ENCODE measurements at places on chromosomes 5 and 9.

DNA sequence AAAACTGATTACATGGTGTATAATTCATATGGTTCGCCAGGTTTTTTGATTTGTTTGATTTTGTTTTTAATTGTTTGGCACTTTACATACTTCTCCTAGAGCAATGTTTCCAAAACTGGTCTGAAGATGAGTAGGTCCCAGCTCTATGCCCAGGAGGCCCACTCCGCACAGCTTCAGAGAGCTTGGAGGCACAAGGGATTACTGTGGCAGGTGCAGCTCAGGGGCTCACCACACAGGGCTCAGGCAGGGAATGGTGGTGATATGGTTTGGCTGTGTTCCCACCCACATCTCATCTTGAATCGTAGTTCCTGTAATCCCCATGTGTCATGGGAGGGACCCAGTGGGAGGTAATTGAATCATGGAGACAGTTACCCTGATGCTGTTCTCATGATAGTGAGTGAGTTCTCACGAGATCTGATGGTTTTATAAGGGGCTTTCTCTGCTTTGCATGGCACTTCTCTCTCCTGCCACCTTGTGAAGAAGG is 296.6 kb downstream of the MED10 start:
- no peak for DNase-seq

GRCh38 chr9:32294106-32294505 is 90.3 kb upstream of the ACO1 start:
- no peak for DNase-seq

GRCh38 chr5:31809050-31809870 is 170.3 kb downstream of the PDZD2 start:
- DNase-seq: peak; percentile 72

GRCh38 chr5:64181440-64181839 is 15.8 kb downstream of the RNF180 start:
- no peak for DNase-seq

All from head of caudate nucleus (tissue), 42 donors.